ENCODE measurements at places on chromosomes 16 and 17.
A peak's percentile ranks its signal among the peaks of the same experiment; 100 is the strongest.

- peak; percentile 38 for DNase-seq
These were observed 2.2 kb downstream of the MAPK8IP3 start for GRCh38 chr16:1708083-1708767.

- no peak for DNase-seq
These were observed 152.6 kb upstream of the PMFBP1 start for GRCh38 chr16:72324578-72324977.

DNA sequence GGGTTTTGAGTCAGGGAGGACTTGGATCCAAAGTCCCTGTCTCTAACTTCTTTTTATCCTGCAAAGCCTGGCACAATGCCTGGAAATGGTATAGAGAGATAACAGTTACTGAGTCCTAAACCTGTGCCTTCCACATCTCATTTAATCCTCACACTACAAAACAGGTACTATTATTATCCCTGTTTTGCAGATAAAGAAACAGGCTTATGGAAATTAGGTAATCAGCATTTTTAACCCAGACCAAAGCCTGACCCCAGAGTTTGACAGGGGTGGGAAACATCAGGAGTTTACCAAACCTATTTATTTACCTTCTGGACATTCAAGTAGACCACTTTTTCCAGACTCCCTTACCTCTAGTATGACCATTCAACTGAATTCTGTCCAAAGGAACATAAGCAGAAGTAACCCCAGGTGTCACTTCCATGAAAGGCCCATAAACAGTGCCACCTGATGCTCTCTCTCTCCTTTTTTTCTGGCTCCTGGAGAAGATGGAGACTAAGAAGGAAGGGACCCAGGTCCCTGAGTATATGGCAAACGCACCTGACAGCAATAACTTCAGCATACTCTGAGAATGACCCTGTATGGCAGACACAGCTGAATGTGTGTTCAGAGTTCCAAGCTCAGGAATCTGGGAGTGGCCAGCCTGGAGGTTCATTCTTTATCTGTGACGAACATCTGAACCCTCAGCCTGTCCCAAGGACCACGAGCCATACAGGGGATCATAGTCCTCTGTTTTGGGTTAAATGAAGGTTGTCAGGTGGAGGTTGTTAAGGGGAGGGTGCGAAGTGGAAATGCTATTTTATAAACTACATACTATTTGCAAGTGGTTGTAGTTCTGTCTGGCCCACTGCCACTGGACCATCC, 62.7 kb downstream of the HLF start:
- DNase-seq: no peak

DNA sequence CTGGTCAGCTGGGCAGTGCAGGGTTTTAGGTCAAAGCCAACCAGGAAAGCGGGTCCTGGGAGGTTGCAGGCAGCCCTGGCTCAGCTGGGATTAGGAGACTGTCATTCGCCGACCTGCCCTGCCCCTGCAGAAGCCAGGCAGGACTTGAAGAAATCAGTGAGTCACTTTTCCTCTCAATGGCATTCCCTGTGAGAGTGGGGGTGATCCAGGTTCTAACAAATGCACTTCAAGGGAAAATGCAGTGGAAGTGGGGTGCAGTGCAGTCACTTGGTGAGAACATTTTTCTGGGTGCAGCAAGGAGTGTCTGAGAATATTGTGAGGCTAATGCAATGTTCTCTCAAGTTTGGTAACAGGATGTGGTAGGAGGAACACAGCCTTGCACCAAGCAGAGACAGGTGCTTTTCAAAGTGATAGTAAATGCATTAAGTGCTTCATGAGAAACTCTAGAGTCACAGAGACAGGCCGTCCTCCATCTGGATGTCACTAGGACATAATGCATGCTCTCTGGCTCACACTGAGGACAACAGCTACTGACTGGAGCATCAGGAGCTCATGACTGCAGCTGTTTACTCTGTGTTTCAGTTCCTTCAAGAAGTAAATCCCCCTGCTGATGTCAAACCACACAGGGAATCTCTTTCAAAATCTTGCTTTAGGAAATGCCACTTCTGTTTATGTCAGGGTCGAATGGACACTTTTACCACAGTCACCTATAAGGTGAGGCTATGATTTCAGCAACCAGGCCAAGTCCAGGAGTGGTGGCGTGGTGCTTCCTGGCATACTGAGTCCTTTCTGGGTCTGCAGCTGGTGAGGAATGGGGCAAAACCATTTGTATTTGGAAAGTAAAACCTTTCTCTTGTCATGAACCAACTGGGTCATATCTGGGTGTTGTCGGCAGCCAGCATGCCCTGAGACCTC, 16.7 kb downstream of the CDK5R1 start:
- no peak for DNase-seq

DNA sequence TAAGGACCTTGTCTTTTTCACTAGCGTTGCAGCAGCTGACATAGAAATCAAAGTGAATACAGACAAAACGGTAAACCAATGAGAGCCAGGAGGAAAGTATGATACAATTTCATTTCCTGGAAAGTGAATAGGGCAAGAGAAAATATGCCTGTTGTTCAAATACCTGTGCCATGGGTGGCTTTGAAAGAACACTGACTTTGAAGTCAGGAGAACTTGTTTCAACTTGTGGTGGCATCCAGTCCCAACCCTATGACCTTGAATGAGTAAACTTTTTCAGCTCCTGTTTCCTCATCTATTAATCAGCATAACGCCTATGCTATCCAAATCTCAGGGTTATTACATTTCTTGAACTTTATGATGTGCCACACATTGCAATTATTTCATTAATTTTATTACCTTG, 173.7 kb upstream of the HS3ST3A1 start:
- DNase-seq: no peak

GRCh38 chr16:4364196-4365013, 7.2 kb upstream of the VASN start:
- DNase-seq: no peak

GRCh38 chr17:44390250-44390870, 911 bp upstream of the ITGA2B start:
- DNase-seq: no peak

DNA sequence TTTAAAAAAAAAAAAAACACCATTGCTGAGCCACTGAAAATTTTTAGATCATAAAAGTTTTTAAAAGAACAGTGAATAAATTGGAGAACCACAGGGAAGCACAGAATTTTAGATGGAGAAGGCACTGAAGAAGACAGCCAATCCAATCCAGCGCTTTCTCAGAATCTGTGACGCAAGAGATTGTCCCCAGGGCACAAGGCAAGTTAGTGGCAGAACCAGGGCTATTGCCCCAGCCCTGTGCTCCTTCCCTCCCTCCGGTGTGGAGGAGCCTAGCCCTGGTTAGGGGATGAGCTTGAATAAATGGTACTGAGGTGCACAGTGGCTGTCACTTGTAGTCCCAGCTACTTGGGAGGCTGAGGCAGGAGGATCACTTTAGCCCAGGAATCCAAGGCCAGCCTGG, 108.3 kb downstream of the ZNF423 start:
- DNase-seq: no peak

- no peak for DNase-seq
These were observed 36.3 kb downstream of the GAS7 start for GRCh38 chr17:10162096-10162495.

GRCh38 chr16:88383401-88384221, 852 bp downstream of the ZNF469 start:
- DNase-seq: peak; percentile 56

GRCh38 chr17:8121681-8122421, 2.1 kb downstream of the HES7 start:
- DNase-seq: peak; percentile 75

GRCh38 chr17:50471009-50471905, 2.6 kb upstream of the CHAD start:
- no peak for DNase-seq

GRCh38 chr16:685967-686366, 1.8 kb upstream of the JMJD8 start:
- DNase-seq: peak; percentile 67

- no peak for DNase-seq
These were observed 221.7 kb downstream of the NTN1 start for GRCh38 chr17:9242983-9243382.

GRCh38 chr17:41891135-41892020, 26.2 kb upstream of the KLHL11 start:
- DNase-seq: no peak

DNA sequence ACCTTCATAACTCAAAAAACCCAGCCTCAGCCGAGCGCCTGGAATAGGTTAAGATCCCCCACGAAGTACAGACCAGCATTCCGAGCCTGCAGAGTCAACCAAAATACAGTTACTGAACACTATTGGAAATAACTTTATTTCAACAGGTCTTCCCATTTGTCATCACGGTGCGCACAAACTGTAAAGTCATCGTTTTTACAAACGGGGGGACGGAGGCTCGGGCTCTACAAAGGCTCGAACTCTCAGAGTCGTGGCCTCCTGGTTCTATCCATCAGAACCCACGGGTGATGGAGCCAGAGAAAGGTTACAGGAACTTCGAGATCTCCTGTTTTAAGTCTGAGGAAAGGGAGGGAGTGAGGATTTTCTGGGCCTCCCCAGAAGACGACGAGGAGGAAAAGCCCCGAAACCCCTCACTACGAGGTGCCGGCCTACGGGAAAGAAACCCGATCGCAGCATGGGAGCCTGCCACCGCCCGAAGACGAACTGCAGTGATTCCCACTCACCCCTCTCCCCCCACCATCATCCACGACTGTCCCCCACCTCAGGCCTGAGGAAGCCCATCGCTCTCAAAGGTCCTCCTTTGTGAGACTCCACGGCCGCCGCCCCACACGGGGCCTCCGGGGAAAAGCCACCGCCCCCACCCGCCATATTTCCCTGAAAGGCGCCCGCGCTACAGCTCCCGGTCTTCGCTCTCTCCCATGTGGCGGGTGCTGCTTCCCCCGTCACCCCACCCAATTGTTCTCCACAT, 917 bp downstream of the YWHAE start:
- no peak for DNase-seq

DNA sequence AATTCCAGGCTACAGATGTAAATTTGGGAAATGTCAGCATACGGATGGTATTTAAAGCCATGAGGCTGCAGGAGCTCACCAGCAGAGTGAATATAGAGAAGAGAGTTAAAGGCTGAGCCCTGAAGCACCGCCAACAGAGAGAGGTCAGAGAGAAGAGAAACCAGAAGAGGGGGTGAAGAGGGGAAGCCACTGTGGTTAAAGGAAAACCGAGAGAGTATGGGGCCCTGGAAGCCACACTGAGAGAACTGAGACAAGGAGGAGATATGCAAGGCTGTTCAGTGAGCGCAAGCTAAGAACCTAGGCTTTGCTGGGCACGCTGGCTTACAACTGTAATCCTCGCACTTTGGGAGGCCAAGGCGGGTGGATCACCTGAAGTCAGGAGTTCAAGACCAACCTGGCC, 24.6 kb downstream of the COPRS start:
- no peak for DNase-seq

DNA sequence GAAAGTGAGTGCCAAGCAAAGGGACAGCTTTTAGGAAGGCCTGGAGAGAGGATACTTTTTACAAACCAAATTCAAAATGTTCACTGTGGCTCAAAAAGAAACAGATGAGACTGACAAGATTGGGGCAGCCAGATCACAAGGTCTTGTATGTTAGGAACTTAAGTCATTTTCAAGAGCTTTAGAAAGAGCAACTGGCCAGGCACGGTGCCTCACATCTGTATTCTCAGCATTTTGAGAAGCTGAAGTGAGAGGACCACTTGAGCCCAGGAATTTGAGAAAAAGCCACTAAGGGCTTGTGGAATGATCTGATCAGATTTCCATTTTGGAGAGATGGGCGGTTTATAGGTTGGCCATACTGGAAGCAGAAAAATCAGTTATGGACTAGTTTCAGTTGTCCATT, 17.2 kb downstream of the SPAG9 start:
- DNase-seq: no peak

- no peak for DNase-seq
These were observed 66.5 kb downstream of the ATP2C2 start for GRCh38 chr16:84434800-84435199.

- no peak for DNase-seq
These were observed 50.7 kb downstream of the FOXK2 start for GRCh38 chr17:82570277-82570676.

DNA sequence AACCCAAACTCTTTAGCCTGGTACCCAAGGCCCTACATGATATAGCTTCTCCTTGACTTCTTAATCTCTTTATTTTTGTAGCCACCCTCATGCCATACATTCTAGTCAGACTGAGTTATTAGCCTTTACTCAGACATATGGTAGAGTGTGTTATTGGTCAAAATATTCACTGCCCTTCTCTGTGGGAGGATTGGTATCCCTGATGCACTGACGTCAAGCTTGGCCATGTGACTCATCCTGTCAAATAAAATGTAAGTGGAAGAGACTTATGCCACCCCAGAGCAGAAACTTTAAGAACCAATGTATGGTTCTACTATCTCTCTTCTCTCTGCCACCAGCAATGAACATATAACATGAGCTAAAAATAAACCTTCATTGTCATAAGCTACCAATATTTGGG, 12.2 kb upstream of the BEAN1 start:
- no peak for DNase-seq

GRCh38 chr16:27417047-27417671, 15.2 kb downstream of the IL21R start:
- no peak for DNase-seq

GRCh38 chr17:34406226-34406625, 43.2 kb upstream of the CCL1 start:
- DNase-seq: no peak

GRCh38 chr16:2475413-2476344, 752 bp downstream of the TBC1D24 start:
- DNase-seq: peak; percentile 42

GRCh38 chr17:1930337-1930645, 94.8 kb downstream of the RTN4RL1 start:
- no peak for DNase-seq

- DNase-seq: no peak
These were observed 129.5 kb downstream of the CDH13 start for GRCh38 chr16:82756283-82756599.

DNA sequence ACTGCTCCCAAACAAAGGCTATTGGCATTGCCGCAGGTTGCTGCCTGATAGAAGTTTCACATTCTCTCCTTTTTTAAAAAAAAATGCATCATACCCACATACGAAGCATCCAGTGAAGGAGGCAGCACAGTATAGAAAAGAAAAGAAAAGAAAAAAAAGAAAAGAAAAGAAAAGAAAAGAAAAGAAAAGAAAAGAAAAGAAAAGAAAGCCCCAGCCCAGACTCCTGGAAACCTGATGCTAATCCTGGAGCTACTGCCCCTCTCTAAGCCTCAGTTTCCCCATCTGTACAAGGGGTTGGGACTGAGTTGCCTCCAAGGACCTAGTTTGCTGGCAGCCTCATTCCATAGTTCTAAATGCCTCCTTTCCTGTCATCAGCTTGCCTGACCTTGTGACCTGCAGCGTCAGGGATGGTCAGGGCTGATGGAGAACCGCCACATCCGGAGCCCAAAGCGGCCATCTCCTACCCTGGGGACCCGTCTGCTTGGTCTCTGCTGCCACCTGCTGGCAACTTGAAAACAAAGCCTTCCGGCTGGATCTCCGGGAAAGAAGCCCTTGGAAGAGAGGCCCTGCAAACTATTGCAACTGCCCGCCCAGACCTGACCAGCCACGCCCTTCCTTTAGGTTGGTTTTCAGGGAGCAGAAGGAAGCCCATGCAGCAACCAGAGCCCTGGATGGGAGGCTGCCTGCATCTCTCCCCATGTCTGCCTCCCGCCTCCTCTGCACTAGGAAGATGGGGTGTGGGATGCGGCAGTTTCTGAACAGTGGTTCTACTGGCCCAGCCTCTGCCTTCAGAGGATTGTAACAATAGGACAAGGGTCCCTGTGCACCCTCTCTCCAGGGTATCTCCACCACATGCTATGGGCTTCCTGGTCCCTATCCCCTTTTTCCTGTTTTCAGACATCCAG, 13.0 kb downstream of the AIPL1 start:
- peak; percentile 91 for DNase-seq
